ENCODE measurements at places on chromosomes 5 and 9. TPM values are rescaled to one million over a fixed set of nuclear protein-coding genes. Genes with fewer than 3 reads are reported as not detected.

The SLC36A2 gene
- not detected for total RNA-seq

The RNF208 gene
- 5.0 TPM for total RNA-seq

The CETN3 gene
- 24.3 TPM for total RNA-seq

The SAXO1 gene
- 0.42 TPM for total RNA-seq

The LHX2 gene
- not detected for total RNA-seq

The LTC4S gene
- 5.7 TPM for total RNA-seq

The FBLL1 gene
- total RNA-seq = not detected

The ADGRD2 gene
- not detected for total RNA-seq

Measured in activated naive CD8-positive, alpha-beta T cell treated with anti-CD3 and anti-CD28 coated beads, Interleukin-2, amount 10 ng/mL, durations not matched to agents 7 days and 5 days (primary cell).